ENCODE measurements at places on chromosomes 4 and X.

DNA sequence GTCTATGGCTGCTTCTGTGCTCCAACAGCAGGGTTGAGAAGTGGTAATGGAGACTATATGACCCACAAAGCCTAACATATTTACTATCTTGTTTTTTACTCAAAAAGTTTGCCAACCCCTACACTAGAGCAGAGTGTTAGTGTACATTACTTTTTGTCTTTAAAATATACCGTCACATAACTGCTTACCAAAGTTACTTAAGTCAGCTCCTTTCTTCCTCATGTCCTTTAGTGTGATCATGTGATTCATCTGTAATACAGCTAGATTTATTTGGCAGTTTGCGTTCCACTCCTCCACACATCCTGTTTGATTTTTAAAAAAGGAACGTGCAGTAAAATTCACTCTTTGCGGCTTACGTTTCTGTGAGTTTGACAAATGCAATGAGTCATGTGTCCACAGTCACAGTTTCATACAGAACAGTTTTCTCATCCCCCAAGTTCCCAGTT is 162.4 kb upstream of the GPRIN3 start:
- DNase-seq: no peak

- DNase-seq: no peak
Measured at GRCh38 chr4:8538703-8539567, 41.3 kb upstream of the GPR78 start.

DNA sequence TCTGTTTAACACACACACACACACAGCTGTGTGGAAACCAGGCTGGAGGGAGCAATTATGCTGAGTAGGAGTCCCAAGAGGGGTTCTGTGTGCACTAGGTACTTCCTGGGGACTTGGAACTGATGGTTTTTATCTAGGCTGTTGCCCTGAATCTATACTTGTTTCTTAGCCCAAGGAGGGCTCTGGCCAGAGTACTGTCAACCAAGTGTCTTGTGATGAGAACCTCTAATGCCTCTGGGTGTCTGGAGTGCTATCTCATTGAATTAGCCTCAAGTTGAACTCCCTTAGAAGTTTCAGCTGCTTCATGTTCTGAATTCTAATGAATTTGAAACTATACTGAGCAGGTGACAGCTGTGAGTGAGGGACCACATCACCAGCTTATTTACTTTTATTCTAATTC is 16.6 kb downstream of the ARHGAP24 start:
- peak; percentile 68 for DNase-seq

- no peak for DNase-seq
Measured at GRCh38 chrX:41347186-41347585, 13.2 kb downstream of the DDX3X start.

- no peak for DNase-seq
Measured at GRCh38 chr4:76457885-76458284, 22.9 kb downstream of the SHROOM3 start.

DNA sequence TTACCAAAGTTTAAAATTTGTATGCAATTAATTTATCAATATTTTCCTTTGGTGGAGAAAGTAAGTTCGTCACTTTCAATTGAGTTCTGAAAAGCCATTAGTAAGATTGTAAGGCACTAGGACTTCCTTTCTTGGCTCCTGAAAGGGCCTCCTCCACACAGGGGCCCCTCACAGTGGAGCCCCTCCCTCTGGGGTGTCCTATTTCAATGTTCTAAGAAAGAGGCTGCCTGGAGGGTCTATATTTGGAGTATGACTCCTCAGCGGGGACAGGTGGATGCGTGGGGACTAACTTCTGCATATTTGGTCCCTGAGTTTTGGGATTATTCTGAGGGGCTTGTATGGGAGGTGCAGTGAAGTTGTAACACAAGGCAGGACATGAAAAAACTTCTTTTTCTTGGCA is 1.6 kb upstream of the ARMCX4 start:
- DNase-seq: peak; percentile 16
